ENCODE measurements at places on chromosomes 4 and X. TPM values are rescaled to one million over a fixed set of nuclear protein-coding genes. Genes with fewer than 3 reads are reported as not detected.

Gene TMEM35A
- total RNA-seq: not detected

Gene LIAS
- 21.1 TPM for total RNA-seq

Gene MAPK10
- total RNA-seq: 0.28 TPM

Gene STS
- 49.1 TPM for total RNA-seq

Gene PDLIM3
- total RNA-seq: 3.6 TPM

Gene CENPI
- total RNA-seq: 21.1 TPM

Gene PCDH10
- not detected for total RNA-seq

Gene MTMR8
- total RNA-seq: 2.8 TPM

Gene GLRA2
- total RNA-seq: not detected

Gene POF1B
- total RNA-seq: 28.6 TPM

Gene DUSP9
- 12.0 TPM for total RNA-seq

Gene SLC9B1
- 1.7 TPM for total RNA-seq

Gene ART3
- total RNA-seq: not detected

Gene TCEAL7
- not detected for total RNA-seq

Gene CPLX1
- total RNA-seq: 20.9 TPM

Gene PNMA6F
- total RNA-seq: not detected

Gene HTN1
- not detected for total RNA-seq

Gene SH3TC1
- 17.2 TPM for total RNA-seq
